ENCODE measurements at places on chromosomes 3 and 15.

GRCh38 chr3:193483988-193484539, 70.6 kb downstream of the ATP13A4 start:
- DNase-seq: no peak

DNA sequence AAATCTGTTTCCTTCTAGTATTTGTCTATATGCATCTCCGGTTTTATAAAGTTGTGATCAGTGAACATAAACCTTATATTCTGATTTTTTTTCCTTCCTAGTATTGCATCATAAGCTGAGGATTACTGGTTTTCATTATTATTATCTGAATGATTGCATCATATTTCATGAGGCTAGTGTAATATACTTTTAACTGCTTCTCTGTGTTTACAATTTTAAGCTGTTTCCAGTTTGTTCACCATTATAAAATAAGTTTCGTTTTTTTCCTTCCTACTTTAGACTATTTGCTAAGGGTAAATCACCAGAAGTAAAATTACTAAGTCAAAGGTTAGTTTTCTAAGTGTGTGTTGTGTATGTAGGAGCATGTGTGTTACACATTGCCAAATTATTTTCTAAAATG, 20.2 kb downstream of the SEMA6D start:
- no peak for DNase-seq

- peak; percentile 29 for DNase-seq
Measured at GRCh38 chr3:148790851-148791735, 36.5 kb upstream of the CPB1 start.

GRCh38 chr3:78569804-78570203, 1198.0 kb downstream of the ROBO1 start:
- DNase-seq: no peak

Data from NCI-H446 (cell line).